ENCODE measurements at places on chromosomes 1 and 21.

DNA sequence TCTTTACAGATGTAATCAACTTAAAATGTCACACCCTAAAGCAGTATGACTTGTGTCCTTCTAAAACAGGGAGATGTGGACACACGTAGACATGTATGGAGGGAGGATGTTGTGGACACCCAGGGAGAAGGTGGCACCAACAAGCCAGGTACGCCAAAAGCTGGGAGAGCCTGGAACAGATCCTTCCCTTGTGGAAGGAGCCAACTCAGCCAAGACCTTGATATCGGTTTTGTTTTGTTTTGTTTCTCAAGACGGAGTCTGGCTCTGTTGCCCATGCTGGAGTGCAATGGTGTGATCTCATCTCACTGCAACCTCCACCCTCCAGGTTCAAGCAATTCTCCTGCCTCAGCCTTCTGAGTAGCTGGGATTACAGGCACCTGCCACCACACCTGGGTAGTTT is 45.6 kb downstream of the CHAF1B start:
- no peak for DNase-seq

DNA sequence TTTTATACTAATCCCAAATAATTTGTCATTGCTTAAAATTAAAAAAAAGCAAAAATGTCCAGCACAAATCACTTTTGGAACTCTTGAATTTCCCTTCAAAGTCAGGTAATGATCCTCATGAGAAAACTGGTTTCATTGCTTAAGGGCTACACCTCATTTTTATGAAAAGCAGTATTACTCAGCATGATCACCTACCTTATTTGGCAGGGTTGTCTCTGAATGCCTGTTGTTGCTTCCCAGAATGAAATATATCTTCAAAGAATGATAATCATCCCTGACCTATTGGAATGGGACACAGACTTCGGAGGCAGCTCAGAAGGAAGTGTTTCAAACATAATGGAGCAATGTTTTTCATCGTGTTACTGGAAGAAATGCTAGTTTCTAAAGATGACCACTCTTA is 29.7 kb downstream of the C1orf21 start:
- no peak for DNase-seq

DNA sequence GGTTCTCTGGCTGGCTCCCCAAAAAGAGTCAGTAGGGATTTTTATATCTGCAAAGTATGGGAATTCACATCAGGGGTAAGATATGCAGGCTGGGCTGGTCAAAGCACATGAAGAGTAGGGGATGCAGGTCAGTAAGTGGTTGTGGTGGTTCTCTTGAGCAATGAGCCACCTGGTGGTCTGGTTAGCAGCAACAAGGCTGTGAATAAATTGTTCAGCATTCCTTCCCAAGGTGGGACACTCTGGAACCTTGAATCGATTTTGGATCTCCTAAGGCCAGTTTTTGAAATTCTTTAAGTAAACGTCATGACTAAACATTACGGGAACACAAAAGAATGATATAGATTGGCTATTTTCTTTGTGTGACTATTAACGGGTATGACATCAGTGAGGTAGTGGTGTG is 563.0 kb upstream of the NEGR1 start:
- DNase-seq = no peak

GRCh38 chr1:203057911-203058675 is 27.7 kb downstream of the MYOG start:
- DNase-seq = no peak
